ENCODE measurements at places on chromosomes 3 and 15.

GRCh38 chr15:44319385-44319784, 30.9 kb downstream of the GOLM2 start:
- no peak for DNase-seq

GRCh38 chr3:133455960-133456359, 56.1 kb downstream of the BFSP2 start:
- DNase-seq = no peak

DNA sequence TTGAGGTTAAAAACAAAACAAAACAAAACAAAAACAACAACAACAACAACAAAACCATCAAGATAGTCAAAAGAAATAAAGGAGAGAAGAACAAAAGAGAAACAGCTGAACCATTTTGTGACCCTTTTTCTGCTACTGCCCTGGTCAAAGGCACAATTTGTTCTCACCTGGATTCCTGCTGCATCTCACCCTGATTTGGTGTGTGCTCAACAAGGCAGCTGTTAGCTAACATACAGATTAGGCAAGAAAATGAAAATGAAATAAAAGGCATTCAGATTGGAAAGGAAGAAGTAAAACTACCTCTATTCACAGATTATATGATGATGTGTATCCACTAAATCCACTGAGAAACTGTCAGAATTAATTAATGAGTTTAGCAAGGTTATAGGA, 28.7 kb upstream of the XIRP1 start:
- no peak for DNase-seq

- DNase-seq = no peak
Measured at GRCh38 chr3:168865022-168865551, 769.4 kb upstream of the GOLIM4 start.

DNA sequence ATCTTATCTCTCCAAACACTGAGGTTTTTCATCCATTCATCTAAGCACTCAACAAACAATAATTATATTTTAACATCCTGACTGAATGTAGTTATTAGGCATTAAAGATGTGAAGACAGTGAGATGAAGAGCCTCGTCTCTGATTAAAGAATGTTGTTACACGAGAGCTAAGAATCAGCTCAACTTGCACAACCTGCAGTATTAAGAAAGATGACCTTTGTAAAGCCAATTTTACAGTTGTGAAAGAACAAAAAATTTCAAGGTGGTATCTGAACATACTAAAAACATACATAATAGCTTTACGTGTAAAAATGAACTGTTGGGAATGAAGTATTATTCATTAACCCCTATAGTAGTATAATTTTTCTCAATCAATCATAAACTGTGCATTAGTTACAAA, 12.8 kb downstream of the CLDN1 start:
- DNase-seq = no peak
